ENCODE measurements at places on chromosomes 5 and 9. TPM values are rescaled to one million over a fixed set of nuclear protein-coding genes. Genes with fewer than 3 reads are reported as not detected.

Gene STXBP1
- 71.6 TPM for total RNA-seq

Gene SGCD
- total RNA-seq, result 70.8 TPM

Gene IL4
- not detected for total RNA-seq

Gene SWI5
- total RNA-seq, result 19.3 TPM

Gene DAP
- total RNA-seq, result 8.6 TPM

Gene LCN15
- under 0.01 TPM for total RNA-seq

Gene IRX4
- not detected for total RNA-seq

Gene SPINK7
- total RNA-seq, result not detected

Gene ADGRD2
- total RNA-seq, result not detected

Gene INSYN2B
- 0.34 TPM for total RNA-seq

Gene SLC4A9
- total RNA-seq, result not detected

Gene LIFR
- total RNA-seq, result 0.33 TPM

Gene GRIN3A
- not detected for total RNA-seq

Gene CACNA1B
- under 0.01 TPM for total RNA-seq

Gene NR2F1
- total RNA-seq, result 0.33 TPM

Gene ZFR
- total RNA-seq, result 67.6 TPM

Gene PCDHA13
- under 0.01 TPM for total RNA-seq

Gene PCDHA4
- total RNA-seq, result under 0.01 TPM

Gene DNAH5
- total RNA-seq, result under 0.01 TPM

Gene ARID3C
- total RNA-seq, result not detected

Gene IL13
- total RNA-seq, result not detected

Gene PNPLA7
- total RNA-seq, result 0.93 TPM

Gene SIL1
- total RNA-seq, result 51.4 TPM

Gene ARL10
- total RNA-seq, result 7.9 TPM

Gene ATG12
- total RNA-seq, result 60.3 TPM

Gene CDKN2B-AS1
- total RNA-seq, result 2.3 TPM

Gene SLC34A3
- total RNA-seq, result not detected

Gene WNT8A
- total RNA-seq, result not detected

Gene GRXCR2
- total RNA-seq, result not detected

Gene ALDOB
- total RNA-seq, result under 0.01 TPM

Gene SOWAHA
- total RNA-seq, result not detected

Gene CARTPT
- not detected for total RNA-seq

Gene PRDM9
- not detected for total RNA-seq

Gene F2RL2
- total RNA-seq, result not detected

Gene TAS2R1
- not detected for total RNA-seq

Gene OCLN
- 1.1 TPM for total RNA-seq

Gene IFNB1
- total RNA-seq, result 0.77 TPM

Gene F12
- total RNA-seq, result 1.1 TPM

Gene SLCO6A1
- not detected for total RNA-seq

Gene DHFR
- total RNA-seq, result 56.5 TPM

Gene DOCK2
- 2.2 TPM for total RNA-seq

Gene SV2C
- total RNA-seq, result under 0.01 TPM

Gene ALDH1A1
- total RNA-seq, result 6.0 TPM

Gene GGTA1
- total RNA-seq, result not detected

Gene ADCY2
- 1.7 TPM for total RNA-seq

Gene TLX3
- not detected for total RNA-seq

Gene AQP3
- not detected for total RNA-seq

Gene PRSS3
- not detected for total RNA-seq

Gene NDUFS4
- 74.7 TPM for total RNA-seq

Gene ANKRD55
- total RNA-seq, result not detected

Gene LVRN
- under 0.01 TPM for total RNA-seq

Gene CTXN3
- not detected for total RNA-seq

Gene ARPC5L
- total RNA-seq, result 24.6 TPM

Gene ZFP2
- 1.0 TPM for total RNA-seq

Gene KIF12
- under 0.01 TPM for total RNA-seq

Gene FGFR4
- 1.0 TPM for total RNA-seq
